Fibroblast of villous mesenchyme (primary cell): ENCODE measurements at places on chromosomes 5 and 9. TPM values are rescaled to one million over a fixed set of nuclear protein-coding genes. Genes with fewer than 3 reads are reported as not detected.

- no peak for DNase-seq
Measured at GRCh38 chr5:116754556-116754955, 179.9 kb upstream of the SEMA6A start.

DNA sequence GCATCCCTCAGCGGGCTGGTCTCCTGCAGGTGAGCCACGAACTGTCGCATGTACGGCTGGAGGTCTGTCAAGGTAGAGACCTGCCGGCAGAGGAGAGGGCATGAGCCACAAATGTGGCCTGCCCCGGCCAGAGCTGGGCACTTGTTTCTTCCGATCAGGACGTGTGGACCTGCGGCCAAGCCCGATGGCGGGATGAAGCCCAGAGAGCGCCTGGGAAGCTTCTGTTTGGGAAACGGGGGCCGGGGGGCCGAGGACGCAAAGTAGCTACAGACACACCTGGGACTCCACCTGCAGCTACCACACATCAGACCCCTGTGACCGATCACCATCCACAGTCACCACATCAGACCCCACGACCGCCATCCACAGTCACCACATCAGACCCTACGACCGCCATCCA is 22.7 kb downstream of the TERT start:
- no peak for DNase-seq

DNA sequence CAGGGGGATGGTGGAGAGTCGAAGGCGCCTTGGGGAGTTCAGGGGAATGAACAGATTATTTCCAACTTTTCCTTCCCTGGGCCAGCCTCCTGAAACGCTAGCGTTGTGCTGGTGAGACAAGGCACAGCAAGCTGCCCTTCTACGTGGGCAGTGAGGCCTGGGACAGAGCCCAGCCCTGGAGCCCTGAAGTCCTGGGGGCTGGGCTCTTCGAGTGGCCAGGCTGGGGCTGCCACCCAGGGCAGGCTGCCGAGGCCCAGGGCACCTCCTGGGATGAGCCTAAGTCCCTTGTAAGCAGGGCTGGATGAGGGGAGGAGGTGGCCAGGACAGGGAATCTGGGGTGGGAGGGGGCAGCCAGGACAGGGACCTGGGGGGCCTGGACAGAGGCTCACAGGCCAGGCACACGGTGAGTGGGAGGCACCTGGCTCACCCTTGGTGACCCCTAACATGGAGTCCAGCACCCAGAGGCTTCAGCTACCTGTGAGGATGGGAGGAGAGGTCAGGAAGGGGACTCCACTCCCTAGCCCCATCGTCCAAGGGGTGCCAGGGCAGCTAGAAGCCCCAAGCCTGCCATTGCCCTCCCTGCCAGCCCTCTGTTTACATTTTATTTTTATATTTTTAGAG is 1.3 kb upstream of the LCN12 start:
- DNase-seq = no peak

- DNase-seq = peak; percentile 67
Measured at GRCh38 chr5:135974021-135974600, 19.3 kb upstream of the LECT2 start.

GRCh38 chr5:92695123-92696003 is 885.7 kb downstream of the NR2F1-AS1 start:
- DNase-seq = no peak

GRCh38 chr5:119360905-119361593 is 5.2 kb downstream of the TNFAIP8 start:
- peak; percentile 67 for DNase-seq

- DNase-seq = no peak
Measured at GRCh38 chr9:28050046-28050445, 476.8 kb upstream of the C9orf72 start.

- DNase-seq = no peak
Measured at GRCh38 chr5:80147119-80147815, 108.6 kb downstream of the SERINC5 start.

- DNase-seq = no peak
Measured at GRCh38 chr5:179860301-179860700, 1.7 kb upstream of the MRNIP start.

GRCh38 chr9:135088348-135088978 is 995 bp downstream of the OLFM1 start:
- no peak for DNase-seq

Gene PCDHGA1
- total RNA-seq = 0.64 and 0.86 TPM in 2 replicates

Gene ABL1
- 57.4 and 61.2 TPM in 2 replicates for total RNA-seq

Gene ACTBL2
- total RNA-seq = 0.43 and 0.97 TPM in 2 replicates

Gene SLC4A9
- total RNA-seq = not detected in 2 replicates

Gene MAMDC2
- 11.0 and 22.9 TPM in 2 replicates for total RNA-seq

Gene FUBP3
- total RNA-seq = 37.0 and 39.3 TPM in 2 replicates

Gene LECT2
- total RNA-seq = not detected in 2 replicates

Gene WDR38
- not detected in 2 replicates for total RNA-seq

Gene HACD4
- 10.0 and 22.0 TPM in 2 replicates for total RNA-seq

Gene GABBR2
- under 0.01 TPM in 1 of 2 replicates, not detected in the other for total RNA-seq

Gene SMIM33
- not detected in 2 replicates for total RNA-seq
